Endothelial cell (in vitro differentiated cells): ENCODE measurements at places on chromosomes 12 and 14. TPM values are rescaled to one million over a fixed set of nuclear protein-coding genes. Genes with fewer than 3 reads are reported as not detected.

DNA sequence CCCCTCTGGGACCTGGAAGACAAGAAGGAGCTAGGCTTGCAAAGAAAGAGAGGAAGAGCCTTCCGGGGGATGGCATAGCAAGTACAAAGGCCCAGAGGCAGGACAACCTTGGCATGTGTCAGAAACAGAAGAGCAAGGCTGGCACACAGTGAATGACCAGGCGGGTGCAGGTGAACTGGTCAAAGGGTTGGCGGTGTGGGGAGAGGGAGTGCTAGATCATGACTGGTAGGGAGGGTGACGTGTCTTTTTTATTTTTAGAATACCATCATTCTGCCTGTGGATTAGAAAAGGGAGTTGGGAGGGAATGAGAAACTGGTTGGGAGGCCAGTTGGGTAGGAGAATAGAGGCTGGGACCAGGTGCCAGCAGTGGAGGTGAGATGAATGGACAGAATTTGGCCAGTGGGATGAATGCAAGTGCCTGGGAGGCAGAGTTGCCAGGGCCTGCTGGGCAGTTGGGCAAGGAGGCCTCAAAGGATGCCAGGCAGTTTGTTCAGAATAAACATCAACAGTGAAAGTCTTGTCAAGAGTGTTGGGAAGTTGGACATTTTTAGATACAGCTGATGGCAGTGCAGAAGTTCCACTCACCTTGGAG, 168.3 kb downstream of the CACNA1C start:
- H3K27ac ChIP-seq = no peak overlapping the region
- no peak overlapping the region for H3K4me3 ChIP-seq
- no peaks in the 10 kb centered on the region for H3K36me3 ChIP-seq
- no peak for DNase-seq
- no peaks in the 10 kb centered on the region for H3K4me1 ChIP-seq

FOXG1 gene
- 1.8 TPM for total RNA-seq

AKAP6 gene
- total RNA-seq = 4.4 TPM

- H3K4me1 ChIP-seq = no peaks in the 10 kb centered on the region
- no peak for DNase-seq
- no peaks in the 10 kb centered on the region for H3K36me3 ChIP-seq
These were observed 142.1 kb downstream of the KIF21A start for GRCh38 chr12:39300799-39301198.

RTL1 gene
- 0.18 TPM for total RNA-seq

DNA sequence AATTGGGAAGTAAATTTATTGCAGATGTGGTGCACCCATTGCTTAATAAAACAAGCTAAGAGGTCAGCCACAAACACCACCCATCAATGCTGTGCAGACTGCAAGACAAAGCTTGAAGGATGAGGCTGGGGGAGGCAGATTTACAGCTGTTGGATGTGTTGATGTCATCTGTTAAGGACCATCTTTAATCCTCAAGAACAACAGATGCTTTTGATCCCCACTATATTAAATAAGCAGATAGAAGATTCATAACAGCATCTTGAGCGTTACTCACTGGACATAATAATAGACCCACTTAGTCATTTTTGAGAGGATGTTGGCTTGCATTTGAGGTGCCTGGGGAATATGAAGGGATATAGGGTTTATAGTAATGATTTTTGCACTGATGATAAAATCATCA, 58.8 kb downstream of the GPR68 start:
- peaks cover 43% of the 10 kb centered on the region for H3K36me3 ChIP-seq
- DNase-seq = no peak
- no peak overlapping the region for H3K4me3 ChIP-seq

HVCN1 gene
- total RNA-seq = 11.9 TPM

DNA sequence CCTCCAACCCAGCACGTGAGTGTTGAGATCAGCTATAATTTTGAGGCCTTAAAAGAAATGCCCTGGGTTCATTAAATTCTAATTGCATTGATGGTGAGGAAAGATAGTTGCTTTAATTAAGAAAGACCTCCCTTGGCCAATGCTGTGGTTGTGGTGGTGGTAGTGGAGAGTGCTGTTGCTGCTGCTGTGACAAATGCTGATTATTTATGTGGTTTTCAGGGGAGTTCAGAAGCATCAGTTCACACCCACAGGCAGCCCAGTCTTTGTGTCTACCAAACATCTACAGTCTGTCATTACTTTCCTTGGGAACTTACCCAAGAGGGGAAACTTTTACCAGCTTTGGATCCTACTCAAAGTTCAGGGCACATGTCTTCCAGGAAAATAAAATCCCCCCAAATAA, 178.4 kb upstream of the PARP11 start:
- no peak overlapping the region for H3K4me3 ChIP-seq
- H3K4me1 ChIP-seq = no peaks in the 10 kb centered on the region
- no peak for DNase-seq
- H3K27me3 ChIP-seq = no peaks in the 10 kb centered on the region
- H3K27ac ChIP-seq = no peak overlapping the region
- H3K36me3 ChIP-seq = no peaks in the 10 kb centered on the region

DNA sequence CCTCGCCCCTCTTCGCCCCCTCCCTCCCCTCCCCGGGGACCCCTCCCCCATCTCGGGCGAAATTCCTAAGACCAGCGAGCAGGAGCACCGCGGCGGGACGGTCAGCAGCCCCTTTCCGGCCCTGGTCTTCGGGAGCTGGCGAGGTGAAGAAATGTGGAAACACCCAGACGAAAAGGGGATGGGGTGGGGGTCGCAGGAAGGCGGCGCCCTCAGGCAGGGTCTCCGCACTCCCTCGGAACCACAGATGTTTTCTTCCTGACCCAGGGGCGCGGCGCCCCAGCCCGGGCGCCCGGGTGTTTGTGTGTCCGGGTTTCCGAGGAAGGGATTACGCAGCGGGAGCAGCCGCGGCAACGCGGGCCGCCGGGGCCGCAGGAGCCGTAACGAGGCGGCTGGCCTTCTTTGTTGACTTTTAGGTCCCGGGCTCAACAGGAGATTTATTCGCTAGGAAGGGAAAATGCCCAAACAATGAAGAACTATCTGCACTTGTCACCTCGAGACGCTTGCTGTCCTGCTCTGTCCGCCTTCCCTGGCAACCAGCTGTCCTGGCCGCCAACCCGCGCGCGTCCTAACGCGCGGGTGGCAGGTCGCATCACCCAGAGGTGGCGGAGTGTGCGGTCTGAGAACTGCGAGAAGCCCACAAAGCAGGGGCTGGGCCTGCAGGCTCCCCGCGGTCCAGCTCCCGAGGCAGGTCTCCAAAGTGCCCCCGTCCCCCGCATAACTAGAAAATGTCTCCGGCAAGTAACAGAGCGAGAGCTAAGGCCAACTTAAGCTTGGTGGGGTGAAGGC, 7.0 kb downstream of the FOXA1 start:
- peaks cover 5% of the 10 kb centered on the region for H3K36me3 ChIP-seq
- H3K4me1 ChIP-seq = peaks cover 20% of the 10 kb centered on the region
- peak overlapping the region; percentile 85 for H3K4me3 ChIP-seq
- H3K27me3 ChIP-seq = peaks cover 25% of the 10 kb centered on the region
- H3K27ac ChIP-seq = no peak overlapping the region

GRCh38 chr12:39122562-39123204, 217.3 kb upstream of the CPNE8 start:
- no peaks in the 10 kb centered on the region for H3K27me3 ChIP-seq
- peaks cover 11% of the 10 kb centered on the region for H3K4me1 ChIP-seq
- no peak overlapping the region for H3K4me3 ChIP-seq
- no peak overlapping the region for H3K27ac ChIP-seq
- DNase-seq = no peak

DNA sequence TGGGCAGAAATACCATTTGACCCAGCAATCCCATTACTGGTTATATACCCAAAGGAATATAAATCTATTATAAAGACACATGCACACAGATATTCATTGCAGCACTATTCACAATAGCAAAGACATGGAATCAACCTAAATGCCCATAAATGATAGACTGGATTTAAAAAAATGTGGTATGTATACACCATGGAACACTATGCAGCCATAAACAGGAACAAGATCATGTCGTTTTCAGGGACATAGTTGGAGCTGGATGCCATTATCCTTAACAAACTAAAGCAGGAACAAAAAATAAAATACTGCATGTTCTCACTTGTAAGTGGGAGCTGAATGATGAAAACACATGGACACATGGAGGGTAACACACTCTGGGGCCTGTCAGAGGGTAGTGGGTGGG, 335.6 kb downstream of the BTG1 start:
- no peak for DNase-seq
- H3K4me3 ChIP-seq = no peak overlapping the region
- H3K36me3 ChIP-seq = no peaks in the 10 kb centered on the region

DNA sequence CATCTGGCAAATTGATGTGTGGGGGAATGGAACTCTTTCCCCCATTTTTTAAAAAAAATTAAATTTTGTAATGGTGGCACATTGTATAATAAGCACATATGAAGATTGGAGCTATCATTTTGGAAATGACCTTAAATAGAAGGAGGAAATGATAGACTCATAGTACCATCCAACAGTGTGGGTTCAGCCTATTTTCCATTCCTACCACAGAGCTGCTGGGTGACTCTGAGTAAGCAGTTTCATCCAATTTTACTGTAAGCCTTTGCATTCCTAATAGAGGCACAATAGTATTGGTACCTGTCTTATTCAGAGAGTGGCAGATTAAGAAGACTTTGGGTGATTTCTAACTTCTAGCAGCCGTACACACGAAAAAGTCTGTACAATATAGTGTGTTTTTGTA, 304.5 kb downstream of the RAD51B start:
- no peaks in the 10 kb centered on the region for H3K27me3 ChIP-seq
- H3K36me3 ChIP-seq = no peaks in the 10 kb centered on the region
- H3K4me3 ChIP-seq = no peak overlapping the region
- H3K27ac ChIP-seq = no peak overlapping the region
- H3K4me1 ChIP-seq = peaks cover 10% of the 10 kb centered on the region

DNA sequence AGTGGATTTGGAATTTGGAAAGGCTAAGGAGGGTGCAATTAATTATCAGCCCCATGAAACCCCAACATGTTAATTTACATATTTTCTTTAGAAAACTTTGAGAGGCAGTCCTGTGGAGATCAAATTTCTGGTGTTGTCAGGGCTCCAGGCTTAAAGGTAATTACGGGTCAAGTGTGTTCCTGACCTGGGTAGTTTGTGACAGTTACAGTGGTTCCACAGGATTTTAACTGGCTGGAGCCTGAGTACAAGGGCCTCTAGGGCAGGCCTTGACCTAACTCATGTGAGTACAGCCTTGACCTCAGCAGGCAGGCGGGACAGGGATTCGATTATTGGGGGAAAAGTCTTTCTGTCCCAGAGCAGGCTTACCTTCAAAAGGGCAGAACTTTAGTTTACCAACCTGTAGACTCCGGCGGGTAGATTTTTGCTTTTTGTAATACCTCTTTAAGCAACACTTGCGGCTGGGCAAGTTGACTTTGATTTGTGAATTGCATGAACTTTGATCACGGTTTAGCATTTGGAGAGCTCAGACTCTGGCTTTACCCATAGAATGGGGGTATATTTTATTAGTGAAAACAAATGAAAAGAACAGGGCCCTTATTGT, 8.4 kb upstream of the PPTC7 start:
- H3K4me1 ChIP-seq = no peaks in the 10 kb centered on the region
- H3K4me3 ChIP-seq = no peak overlapping the region
- H3K27me3 ChIP-seq = no peaks in the 10 kb centered on the region
- H3K36me3 ChIP-seq = no peaks in the 10 kb centered on the region
- no peak for DNase-seq

CLMN gene
- total RNA-seq = 0.46 TPM

PMCH gene
- not detected for total RNA-seq

DNA sequence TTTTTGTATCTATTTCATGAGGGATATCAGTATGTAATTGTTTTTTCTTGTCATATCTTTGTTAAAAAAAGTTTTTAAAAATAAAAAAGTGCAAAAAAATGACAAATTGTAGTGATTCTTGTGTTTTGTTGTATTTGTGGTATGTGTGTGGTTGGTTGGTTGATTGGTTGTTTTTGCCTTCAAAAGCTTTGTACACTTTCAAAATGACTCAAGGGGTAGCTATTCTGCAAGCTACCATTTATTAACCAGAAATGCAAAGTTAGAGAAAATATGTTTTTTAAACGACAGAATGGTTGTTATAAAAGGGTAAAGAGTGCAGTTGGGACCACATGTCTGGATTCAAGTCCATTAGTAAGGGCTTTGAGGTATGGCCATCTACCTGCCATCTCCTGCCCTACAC, 119.3 kb downstream of the SLC35F4 start:
- no peak overlapping the region for H3K4me3 ChIP-seq
- DNase-seq = no peak
- H3K36me3 ChIP-seq = no peaks in the 10 kb centered on the region
- H3K27me3 ChIP-seq = no peaks in the 10 kb centered on the region
- no peaks in the 10 kb centered on the region for H3K4me1 ChIP-seq

DNA sequence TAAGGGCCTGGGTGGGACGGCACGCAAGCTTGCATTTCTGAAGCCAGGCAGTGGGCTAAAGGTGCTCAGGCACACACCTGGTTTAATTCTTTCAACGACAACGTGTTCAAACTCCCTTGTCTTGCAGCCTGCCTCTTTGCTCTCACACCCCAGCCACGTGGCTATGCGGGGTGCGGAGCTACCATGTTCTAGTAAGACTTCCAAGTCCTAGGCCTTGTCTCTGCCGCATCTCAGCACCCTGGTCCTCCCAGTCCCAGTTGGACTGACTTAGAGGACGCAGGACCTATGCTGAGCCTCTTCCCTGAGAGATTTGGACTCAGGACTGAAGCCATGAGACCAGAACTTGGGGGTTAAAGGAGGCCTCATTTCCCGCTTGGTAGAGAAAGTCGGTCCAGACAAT, 62.2 kb downstream of the CLMN start:
- no peak for DNase-seq
- peaks cover 1% of the 10 kb centered on the region for H3K27me3 ChIP-seq
- peaks cover 17% of the 10 kb centered on the region for H3K4me1 ChIP-seq
- H3K4me3 ChIP-seq = no peak overlapping the region
- no peaks in the 10 kb centered on the region for H3K36me3 ChIP-seq

GRCh38 chr12:6946920-6947374, 3.1 kb downstream of the C12orf57 start:
- peaks cover 37% of the 10 kb centered on the region for H3K27me3 ChIP-seq
- peaks cover 30% of the 10 kb centered on the region for H3K4me1 ChIP-seq
- H3K27ac ChIP-seq = peak overlapping the region; percentile 67
- H3K4me3 ChIP-seq = peak overlapping the region; percentile 85
- peaks cover 10% of the 10 kb centered on the region for H3K36me3 ChIP-seq
- DNase-seq = no peak

GRCh38 chr14:68589447-68590200, 203.2 kb downstream of the ZFP36L1 start:
- H3K4me1 ChIP-seq = peaks cover 26% of the 10 kb centered on the region
- no peak overlapping the region for H3K27ac ChIP-seq
- H3K36me3 ChIP-seq = peaks cover 6% of the 10 kb centered on the region
- DNase-seq = no peak
- H3K27me3 ChIP-seq = peaks cover 14% of the 10 kb centered on the region

GRCh38 chr14:55600784-55601561, 21.0 kb downstream of the KTN1 start:
- no peak overlapping the region for H3K4me3 ChIP-seq
- H3K27me3 ChIP-seq = no peaks in the 10 kb centered on the region
- no peaks in the 10 kb centered on the region for H3K36me3 ChIP-seq
- H3K4me1 ChIP-seq = peaks cover 16% of the 10 kb centered on the region
- DNase-seq = no peak

GRCh38 chr14:54428527-54428926, 12.6 kb downstream of the CNIH1 start:
- H3K4me3 ChIP-seq = no peak overlapping the region
- no peaks in the 10 kb centered on the region for H3K27me3 ChIP-seq
- H3K4me1 ChIP-seq = no peaks in the 10 kb centered on the region
- peaks cover 15% of the 10 kb centered on the region for H3K36me3 ChIP-seq
- DNase-seq = no peak
